Activated T-cell treated with anti-CD3 and anti-CD28 coated beads for 48 hours (primary cell): ENCODE measurements at places on chromosomes 7 and 10.

DNA sequence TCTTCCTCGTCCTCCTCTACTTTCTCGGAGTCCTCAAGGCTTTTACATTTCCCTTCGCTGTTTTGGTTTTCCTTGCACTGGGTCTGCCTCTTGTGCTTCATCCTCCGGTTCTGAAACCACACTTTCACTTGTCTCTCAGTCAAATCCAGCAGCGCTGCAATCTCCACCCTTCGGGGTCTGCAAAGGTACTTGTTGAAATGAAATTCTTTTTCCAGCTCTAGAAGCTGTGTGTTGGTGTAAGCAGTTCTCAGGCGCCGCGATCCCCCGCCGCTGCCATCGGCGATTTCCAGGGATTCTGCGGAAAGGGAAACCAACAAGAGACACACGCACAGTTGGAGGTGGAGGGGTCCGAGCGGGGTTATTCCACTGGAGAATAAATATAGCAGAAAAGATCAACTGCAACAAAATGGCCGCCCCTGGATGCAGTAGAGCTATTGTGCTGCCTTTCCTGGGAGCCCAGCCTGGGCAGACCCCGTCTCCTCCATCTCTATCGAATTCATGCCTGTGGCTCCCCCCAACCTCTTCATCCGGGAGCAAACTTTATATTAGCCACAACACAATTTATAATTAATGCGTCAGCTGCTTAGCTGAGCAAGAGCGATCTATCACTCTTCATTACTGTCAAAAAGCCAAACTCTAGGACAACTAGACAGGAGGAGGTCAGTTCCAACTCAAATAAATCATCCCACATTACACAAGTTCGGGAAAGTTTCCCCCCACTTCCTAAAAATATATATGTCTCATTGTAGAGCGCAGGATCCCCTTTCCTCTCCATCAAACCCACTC, 1.1 kb downstream of the HOXA2 start:
- DNase-seq, result no peak

GRCh38 chr7:135666846-135667245, 4.5 kb downstream of the STMP1 start:
- DNase-seq, result no peak

DNA sequence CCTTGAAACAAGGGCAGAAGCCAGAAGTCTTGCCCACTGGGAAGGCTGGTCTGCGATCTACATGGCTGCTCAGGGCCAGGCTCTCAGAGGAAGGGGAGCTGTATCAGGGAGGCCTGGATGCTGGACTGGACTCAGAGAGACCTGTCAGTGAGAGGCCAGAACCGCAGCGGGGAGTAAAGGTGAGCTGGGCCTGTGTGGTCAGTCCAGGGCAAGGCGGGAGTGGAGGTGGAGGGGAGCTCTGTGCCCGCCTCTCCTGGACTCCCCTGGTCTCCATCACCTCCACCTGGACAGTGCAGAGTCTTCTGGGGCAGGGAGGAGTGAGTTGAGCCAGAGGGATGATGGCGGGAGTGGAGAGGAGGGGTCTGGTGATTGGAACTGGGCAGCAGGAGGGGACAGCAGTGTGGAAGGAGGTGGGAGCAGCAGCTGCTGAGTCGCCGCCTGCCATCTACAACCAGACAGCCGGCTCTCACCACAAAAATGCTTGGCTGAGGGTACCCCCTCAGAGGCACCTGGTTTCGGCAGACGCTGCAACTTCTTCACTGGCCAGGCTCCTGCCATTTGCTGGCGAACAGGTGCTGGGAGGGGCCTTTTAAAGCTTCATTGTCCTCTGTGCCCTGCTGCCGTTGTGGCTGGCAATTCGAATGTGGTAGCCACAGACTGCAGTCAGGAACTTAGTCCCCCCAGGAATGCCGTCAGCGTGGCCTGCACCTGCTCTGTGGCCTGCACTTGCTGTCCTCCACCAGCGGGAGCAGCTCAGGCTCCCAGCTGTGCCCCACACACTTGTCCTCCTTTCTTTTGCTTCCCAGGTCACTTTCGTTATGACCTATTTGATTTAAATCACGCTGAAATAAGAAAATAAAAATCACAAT, 3.5 kb downstream of the RASSF4 start:
- no peak for DNase-seq

- no peak for DNase-seq
These were observed 373.6 kb downstream of the DNAJB6 start for GRCh38 chr7:157710396-157710795.

- no peak for DNase-seq
These were observed 93.1 kb upstream of the TEX47 start for GRCh38 chr7:88888684-88889083.

GRCh38 chr10:131855461-131856401, 45.1 kb upstream of the PPP2R2D start:
- DNase-seq, result no peak

GRCh38 chr10:130076681-130077080, 33.9 kb downstream of the C10orf143 start:
- DNase-seq, result no peak

DNA sequence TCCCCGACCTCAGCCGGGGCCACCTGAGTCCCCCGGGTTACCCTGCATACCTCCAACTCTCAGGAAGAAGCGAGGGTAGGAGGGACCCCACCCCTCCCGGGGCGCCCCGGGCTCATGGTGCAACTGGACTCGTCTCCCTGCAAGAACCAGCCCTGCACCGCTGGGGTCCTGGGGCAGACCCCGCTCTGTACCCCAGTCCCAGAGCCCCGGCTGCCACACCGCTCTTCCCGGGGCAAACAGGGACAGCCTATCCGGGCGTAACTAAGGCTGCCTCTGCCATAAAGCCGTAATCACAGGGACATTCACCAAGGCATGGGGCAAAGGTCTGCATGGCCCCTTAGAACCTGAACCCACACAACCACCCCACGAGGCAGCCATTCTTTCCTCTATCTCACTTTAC, 6.7 kb upstream of the MAFK start:
- DNase-seq, result no peak

- DNase-seq, result no peak
These were observed 32.0 kb upstream of the EN2 start for GRCh38 chr7:155425887-155426286.

DNA sequence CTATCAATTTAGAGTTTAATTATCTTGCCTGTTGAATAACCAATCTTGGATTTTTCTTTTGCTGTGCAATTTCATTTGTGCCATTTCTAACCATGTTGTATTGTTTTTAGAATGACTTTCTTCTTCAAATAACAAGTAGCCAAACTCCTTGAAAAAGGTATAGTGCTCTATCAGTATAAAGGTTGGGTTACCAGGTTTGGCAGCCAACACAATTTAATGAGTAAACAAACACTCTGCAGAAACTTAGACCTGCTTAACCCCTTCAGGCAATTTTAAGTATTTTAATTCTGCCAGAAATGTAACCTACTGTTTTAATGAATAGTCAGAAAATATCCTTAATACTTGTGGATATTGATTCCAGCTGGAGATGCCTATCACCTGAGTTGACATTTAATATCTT, 299.8 kb downstream of the ARL4A start:
- DNase-seq, result no peak

- DNase-seq, result no peak
These were observed 112.1 kb downstream of the GALNT11 start for GRCh38 chr7:152137476-152138025.

GRCh38 chr10:44811072-44811471, 100.1 kb upstream of the TMEM72 start:
- DNase-seq, result no peak

DNA sequence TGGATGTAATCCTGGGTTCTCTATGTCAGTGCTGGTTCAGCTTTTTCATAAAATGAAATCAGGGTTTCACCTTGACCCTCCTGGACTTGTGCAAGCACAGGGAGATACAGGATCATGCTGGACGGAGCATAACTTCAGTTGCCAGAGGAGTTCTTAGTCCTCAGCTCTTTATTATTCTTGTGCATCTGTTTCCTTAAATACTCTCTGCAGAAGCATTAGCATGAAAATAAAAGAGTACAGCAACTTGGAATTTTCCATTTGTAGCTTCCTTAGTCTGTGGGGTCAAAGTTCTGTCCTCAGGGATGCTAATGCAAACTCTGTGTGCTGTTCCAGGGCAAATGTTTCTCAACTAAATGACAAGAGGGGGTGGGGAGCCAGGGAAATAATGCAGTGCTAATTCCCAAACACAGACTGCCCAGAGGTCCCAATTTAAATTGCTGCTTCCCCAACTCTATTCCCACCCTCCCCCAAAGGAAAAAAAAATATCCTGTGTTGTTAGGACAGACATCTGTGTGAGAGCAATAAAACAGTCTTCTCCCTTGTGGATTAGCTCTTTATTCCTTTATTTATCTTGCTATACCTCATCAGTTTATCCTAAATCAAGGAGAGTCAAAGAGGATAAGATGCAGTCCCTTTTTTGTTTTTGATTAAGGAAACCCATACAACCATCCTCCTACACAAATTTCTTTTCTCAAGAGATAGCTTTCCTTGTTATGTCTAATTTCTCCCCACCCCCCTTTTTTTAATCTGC, 905.0 kb downstream of the LRMDA start:
- no peak for DNase-seq

DNA sequence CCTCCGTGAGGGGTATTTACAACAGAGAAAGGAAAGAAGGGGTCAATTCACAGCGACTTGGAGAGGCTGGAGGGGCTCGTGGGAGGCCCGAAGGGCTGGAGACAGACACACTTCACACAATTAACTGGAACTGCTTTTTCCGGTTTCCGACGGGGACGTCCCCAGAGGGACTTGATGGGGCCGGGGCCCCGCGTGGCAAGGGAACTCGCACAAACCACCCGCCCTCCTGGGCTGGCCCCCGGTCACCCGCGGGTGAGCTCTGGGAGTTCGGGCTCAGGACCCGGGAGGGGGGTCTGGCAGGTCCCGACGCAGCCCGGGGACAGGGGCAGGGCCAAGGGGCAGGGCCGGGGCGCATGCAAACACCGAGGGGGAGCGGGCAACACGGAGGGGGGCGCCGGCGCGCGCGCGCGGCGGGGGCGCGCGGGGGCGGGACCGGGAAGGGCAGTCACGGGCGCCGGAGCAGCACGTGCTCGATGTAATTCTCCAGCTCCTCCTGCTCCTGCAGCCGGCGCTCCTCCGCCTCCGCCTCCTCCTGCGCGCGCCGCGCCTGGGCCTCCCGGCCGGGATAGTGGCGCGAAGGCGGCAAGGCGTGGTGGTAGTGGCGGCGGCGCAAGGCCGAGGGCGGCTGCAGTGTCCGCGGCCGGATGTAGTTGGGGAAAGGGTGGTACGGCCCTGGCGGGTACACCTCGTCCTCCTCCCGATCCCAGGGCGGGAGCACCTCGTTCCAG, 2.7 kb downstream of the VGF start:
- DNase-seq, result no peak
